Thyroid gland (tissue), 4 donors: ENCODE measurements at places on chromosomes 2 and 18.
A peak's percentile ranks its signal among the peaks of the same experiment; 100 is the strongest.

- peak; percentile 31 for DNase-seq
Measured at GRCh38 chr2:94956797-94957391, 68.6 kb upstream of the MAL start.

DNA sequence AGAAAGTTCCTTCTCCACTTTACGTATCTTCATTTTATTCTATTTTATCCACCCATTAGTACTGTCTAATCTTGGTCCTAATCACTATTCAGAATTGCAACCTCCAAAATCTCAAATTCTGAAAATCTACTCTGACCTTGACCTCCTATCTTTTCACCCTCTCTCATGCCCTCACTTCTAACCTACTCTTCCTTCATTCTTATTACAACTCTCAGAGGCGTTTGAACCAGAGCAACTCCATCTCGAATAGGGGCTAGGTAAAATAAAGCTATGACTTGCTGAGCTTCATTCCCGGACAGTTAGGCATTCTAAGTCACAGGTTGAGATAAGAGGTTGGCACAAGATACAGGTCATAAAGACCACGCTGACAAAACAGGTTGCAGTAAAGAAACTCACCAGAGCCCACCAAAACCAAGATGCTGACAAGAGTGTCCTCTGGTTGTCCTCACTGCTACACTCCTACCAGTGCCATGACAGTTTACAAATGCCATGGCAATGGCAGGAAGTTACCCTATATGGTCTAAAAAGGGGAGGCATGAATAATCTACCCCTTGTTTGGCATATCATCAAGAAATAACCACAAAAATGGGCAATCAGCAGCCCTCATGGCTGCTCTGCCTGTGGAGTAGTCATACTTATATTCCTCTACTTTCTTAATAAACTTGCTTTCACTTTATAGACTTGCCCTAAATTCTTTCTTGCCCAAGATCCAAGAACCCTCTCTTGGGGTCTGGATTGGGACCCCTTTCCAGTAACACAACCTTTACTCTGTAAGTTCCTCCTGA lies 11.4 kb downstream of the CCDC88A start:
- DNase-seq, result no peak

- DNase-seq, result no peak
Measured at GRCh38 chr2:56127010-56127409, 56.8 kb upstream of the CCDC85A start.

- no peak for DNase-seq
Measured at GRCh38 chr2:119377993-119378345, 11.2 kb downstream of the DBI start.

DNA sequence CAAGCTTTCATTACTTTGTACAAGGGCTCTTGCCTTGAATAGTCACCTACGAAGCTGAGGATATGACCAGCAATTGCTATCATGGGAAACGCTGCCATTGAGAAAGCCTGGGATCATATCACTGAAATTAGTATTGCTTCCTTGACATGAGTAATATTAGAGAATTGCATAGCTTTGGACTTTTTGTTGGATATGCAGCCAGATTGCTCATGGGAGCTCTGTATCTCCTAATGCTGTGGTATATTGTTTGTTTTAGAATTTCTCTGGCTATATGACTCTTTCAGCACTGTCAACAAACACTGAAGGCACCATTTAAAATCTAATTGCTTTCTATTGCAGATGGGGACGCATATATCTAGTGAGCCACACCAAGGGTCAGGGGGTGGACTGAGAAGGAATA lies 80.0 kb upstream of the WDSUB1 start:
- DNase-seq, result no peak

DNA sequence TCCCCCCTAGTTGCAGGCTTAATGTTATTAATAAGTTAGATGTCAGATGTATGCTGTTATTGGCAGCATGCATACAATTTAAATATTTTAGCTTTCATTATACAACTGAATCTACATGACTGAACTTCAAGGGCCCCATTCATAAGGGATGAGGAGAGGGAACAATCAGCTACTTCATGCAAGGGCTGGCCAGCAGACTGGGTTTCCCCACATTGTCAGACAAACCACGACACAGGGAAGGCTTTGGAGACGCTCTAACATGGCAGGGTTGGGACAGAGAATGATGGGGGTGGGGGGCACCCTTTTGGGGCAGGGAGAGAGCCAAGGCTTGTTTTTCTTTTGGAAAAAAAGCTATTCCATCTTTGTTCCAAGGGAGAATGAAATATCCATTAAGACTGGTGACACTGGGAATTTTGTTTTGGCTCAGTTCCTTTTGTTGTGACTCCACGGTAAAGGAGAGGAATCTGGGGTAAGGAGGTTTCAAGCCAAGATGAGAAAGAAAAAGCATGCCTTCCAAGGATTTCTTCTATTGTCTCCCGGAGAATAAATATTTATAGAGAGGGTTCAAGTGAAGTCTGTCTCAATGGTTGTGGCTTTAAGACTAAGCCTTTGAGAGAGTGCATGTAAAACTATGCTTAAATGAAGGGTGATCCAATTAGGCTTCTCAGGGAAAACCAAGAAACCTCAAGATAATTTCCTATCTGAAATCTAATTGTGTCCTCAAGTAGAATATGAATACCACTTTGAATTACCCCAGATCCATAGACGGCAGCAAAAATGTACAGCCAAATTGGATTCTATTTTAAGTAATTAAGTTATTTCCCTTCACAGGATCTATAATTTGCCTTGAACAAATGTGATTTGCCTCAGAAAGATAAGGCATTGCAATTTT lies 5.4 kb downstream of the CXCR4 start:
- DNase-seq, result no peak

- no peak for DNase-seq
Measured at GRCh38 chr18:74930616-74931015, 278.3 kb downstream of the PTGR3 start.

DNA sequence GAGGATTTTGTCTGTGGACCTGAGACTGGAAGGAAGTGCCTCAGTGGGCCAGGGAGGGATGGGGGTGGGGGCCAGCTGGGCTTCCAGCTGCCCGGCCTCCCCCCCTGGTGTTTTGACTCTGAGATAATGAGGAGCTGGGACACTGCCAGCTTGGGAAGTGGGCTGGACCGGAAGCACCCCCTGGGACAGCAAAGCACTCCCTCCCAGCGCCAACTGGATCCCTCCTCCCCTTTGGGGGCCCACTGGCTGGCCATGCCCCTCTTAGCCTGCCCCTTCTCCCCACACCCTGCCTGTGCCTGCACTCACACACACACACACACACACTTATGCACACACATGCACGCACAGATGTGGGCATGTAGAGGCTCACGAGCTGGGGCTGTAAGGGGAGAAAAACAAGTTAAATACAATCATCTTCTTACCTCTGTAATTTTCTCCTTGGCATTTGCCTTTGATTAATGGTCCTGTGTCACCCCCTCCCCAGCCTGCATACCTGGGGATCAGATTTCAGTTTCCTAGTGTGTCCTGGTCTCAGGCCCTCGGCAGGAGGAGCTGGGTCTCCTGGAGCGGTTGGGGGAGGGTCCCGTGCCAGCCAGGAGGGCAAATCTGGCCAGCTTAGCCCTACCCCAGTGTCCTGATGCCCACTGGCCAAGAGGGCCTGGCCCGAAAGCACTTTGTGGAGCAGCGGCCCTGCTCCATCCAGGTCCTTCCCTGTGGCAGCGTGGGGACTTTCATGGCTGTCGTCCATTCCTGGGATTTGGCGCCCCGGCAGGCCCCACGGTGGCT lies 3.6 kb downstream of the ITM2C start:
- DNase-seq, result no peak

GRCh38 chr2:211132573-211132972 lies 576.2 kb downstream of the CPS1 start:
- no peak for DNase-seq

DNA sequence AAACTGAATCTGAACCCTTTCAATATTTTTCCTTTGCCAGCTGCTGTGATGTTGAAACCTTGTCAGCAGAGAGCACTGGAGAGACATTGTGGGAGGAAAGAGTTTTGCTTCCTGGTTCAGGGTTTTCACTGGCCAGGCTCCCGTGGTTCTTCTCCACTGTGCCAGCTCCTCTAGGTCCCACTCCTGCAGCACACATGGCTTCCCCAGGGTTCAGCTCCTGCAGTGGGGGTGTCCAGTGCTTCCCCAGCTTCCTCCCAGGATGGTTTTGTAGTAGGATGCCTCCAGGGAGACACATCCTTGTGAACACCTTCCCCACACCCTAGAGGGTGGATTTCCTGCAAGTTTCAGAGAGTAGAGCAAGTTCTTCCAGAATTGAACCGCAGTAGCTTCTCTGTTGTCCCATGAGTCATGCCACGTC lies 24.0 kb upstream of the SULT1C3 start:
- peak; percentile 42 for DNase-seq

GRCh38 chr2:196801674-196802261 lies 2.3 kb upstream of the GTF3C3 start:
- no peak for DNase-seq

DNA sequence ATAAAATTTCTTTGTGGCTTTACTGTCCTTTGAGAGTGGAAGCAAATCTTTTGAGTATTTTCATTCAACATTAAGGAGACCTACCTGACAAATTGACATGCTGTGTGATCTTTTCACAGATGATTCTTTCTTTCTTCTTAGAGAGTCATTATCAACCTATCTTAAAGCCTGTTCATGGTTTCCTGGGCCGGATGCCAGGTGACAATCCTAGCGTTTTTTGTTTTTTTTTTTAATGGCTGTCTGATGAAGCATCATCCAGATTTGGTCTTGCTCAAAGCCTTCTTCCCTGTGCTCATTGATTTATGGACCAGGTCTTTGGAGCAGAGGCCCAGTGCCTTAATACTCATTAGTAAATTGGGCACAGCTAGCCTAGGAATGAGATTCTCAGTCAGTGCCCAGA lies 9.8 kb upstream of the MGAT5 start:
- no peak for DNase-seq

DNA sequence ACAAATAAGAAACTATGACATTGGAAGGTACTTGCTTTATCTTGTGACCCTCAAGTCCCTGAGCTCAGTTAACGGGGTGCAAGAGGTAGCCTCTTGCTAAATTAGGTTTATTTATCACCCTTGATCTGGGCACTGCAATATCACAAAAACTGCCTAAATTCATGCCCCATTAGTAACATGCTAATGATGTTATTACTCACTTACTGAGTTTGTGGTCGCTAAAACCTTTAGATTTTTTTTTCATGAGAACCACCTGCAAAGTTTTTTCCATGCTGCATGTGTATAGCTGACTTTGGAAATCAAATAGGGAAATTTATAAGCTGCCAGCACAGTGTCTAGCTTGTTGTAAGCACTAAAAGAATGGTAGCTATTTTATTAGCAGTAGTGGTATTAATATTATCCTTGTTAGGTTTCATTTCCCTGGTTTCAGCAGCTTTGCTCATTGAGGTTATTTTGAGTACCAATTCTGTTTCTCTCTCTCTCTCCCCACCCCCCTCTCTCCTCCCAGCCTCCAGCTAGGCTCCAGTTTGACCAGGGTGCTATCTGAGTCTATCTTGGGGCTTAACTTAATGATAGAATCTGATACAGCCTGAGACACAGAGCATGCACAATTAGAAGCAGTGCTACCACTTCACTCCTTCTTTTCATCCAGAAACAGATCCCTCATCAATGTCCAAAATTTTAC lies 88.7 kb upstream of the ATP8B1 start:
- no peak for DNase-seq

GRCh38 chr2:9060819-9061218 lies 57.3 kb upstream of the MBOAT2 start:
- no peak for DNase-seq

DNA sequence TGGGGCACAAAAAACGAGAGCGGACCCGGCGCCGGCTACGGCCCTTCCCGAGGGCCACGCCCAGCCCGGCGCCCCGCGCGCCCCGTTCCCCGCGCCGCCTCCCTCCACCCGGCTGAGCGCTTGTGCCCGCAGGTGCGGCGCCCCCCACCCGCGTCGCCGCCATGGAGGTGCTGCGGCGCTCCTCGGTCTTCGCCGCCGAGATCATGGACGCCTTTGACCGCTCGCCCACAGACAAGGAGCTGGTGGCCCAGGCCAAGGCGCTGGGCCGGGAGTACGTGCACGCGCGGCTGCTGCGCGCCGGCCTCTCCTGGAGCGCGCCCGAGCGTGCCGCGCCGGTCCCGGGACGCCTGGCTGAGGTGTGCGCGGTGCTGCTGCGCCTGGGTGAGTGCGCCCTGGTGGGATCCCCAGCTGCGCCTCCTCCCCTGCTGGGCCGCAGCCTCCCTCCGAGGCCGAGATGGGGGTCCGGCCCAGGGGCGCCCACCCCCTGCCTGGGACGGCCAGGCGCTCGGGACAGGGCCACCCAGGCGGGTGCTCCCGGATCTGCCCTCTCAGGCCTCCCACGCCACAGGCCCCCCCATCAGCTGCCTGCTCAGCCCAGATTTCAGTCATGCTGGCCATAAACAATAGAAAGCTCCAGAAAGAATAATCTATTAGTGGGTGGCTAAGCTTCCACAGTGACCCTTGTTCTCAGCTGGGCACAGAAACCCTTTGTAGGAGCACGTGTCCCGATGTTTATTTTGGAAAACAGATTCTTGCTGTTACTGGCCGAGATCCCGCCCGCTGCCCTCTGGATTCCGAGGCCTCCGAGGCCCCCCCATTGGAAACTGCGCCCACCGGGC lies 997 bp downstream of the BOK start:
- DNase-seq, result peak; percentile 50

- no peak for DNase-seq
Measured at GRCh38 chr2:70684846-70685622, 83.0 kb downstream of the ADD2 start.

GRCh38 chr2:20595439-20596192 lies 55.3 kb downstream of the HS1BP3 start:
- DNase-seq, result peak; percentile 4

DNA sequence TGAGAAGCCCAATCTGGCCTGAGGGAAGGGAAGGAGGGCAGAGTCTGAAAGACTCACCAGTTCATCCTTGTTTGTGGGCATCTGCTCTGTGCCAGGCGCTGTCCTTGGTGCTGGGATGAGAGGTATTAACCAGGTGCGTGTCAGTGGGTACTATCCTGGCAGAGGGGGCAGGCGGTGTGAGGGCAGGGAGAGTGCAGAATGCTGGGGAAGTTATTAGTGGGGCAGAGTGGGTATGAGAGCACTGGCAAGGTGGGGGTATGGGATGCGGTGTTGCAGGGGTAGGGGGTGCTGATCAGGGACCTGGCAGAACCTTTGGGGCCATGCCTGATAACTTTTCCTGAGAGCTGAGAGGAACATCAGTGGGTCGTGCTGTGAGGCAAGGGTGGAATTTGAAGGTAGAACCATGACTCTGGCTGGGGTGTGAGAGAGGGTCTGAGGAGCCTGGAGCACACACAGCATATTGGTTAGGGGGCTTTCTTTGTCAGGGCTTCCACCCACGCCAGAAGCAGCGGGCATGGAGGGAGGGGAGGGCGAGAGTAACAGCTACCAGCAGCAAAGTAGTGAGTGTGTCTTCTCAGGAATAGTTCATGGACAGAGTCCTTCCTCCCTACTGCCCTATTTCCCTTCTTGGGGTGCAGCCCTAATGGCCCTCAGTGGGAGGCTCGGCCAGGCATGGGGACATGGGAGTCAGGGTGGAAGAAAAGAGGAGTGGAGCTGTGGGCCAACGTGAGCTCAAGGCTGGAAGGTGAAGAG lies 290.7 kb downstream of the CYP26B1 start:
- DNase-seq, result no peak

DNA sequence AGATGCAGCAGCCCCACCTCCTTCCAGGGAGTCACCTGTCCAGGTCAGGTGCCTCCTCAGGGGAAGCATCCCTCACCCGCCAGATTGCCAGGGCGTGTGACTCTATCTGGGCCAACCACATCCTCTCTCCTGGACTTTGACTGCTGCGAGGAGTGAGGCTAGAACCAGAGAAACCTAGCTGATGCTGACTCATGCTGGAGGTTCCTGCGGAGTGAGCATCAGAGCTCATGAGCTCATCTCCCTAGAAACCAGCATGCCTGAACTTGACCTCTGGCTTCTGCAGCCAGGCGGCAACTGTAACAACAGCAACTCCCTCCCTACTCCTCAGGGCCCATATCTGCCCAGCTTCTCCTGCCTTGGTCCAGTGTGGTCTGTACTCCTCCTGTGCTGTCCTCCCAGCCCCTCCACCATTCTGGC lies 28.3 kb upstream of the NT5DC4 start:
- DNase-seq, result no peak
